ENCODE measurements at places on chromosomes 1 and 21.

- no peak for DNase-seq
These were observed 1155.1 kb upstream of the ADGRL2 start for GRCh38 chr1:80645621-80646020.

DNA sequence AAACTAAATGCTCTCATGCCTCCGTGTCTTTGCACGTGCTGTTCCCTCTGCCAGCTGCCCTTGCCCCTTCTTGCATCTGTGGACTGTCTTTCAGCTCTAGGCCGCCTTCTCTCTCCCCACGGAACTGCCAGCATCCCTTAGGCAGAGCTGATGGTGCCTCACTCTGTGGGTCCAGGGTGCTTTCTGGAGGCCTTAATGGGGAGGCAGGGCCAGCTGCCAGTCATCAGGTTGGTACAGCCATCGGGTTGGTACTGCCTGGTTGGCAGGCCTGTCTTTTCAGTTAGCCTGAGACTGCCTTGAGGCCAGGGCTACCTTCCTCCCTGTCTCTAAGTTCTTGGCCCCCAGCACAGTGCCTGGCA lies 61.4 kb upstream of the TARBP1 start:
- DNase-seq = no peak

- DNase-seq = no peak
These were observed 573.8 kb downstream of the LTN1 start for GRCh38 chr21:28418726-28419514.

DNA sequence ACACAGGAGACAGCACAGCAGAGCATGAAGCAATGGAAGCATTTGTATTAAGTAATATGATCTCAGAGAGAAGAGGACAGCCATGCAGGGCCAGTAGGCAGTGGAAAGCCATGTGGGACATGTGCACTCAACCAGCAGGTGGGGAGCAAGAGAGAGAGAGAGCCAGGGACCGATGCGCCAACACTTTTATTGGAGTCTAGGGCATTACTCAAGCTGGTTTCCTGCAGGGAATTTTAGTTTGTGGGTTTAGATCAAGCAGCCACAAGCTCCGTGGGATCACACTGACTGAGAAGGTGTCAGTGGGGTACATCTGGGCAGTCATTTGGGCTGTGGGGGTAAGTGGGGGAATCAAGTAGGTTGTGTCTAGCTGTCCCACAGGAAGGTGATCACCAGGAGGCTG lies 137.1 kb downstream of the PCBP3 start:
- no peak for DNase-seq

DNA sequence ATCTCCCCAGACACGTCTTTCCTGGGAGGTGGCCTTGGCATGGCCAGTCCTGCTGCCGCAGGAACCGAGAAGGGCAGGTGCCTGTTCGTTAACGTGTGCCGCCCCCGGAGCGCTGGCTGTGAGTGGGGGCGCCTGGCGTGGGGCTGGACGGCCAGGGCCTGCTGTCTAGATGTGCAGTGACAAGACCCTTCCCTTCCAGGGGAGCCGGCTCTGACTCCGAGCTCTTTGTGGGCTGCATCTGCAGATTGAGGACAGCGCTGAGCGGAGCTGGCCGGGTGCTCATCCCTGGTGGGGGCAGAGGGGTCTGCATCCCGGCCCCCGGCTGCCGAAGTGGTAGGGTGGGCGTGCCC lies 13.0 kb downstream of the COL18A1 start:
- DNase-seq = no peak

DNA sequence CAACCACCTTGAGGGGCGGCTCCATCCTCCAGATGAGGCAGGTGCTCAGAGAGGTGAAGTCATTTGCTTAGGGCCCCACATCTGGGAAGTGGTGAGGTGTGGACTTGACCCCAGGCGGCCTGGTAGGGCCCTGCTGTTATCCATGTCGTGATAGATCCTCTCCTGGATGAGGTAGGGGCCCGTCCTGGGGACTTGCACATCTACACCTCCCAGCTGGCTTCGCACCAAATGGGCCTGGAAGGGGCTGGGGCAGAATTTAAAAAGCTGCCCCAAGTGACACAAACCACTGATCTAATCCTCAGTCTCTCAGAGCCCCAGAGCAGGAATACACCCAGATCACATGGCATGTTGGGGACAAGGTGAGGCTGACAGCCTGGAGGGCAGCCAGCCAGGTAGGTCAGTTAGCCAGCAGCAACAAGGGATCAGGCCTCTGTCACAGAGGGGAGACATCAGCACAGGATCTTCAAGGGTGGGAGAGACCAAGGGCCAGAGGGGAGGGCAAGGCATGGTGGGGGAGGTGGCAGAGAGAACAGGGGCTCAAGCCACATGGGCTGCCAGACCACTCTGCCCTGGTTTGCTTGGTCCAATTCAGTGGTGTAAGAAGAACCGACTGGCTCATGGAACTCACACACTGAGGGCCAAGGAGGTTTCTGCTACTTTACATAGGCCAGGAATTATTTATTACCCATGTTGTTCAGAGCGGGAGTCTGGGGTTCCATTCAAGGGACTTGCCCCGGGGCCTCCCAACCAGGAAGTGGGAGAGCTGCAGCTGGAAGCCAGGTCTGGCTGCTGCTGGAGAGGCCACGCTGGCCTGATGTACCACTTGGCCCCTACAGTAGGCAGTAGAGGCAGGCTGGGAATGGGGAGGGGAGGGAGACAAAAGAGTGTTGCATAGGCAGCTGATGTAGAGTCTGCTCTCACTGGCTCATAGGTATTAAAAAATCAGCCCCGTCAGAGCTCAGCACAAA lies 12.1 kb downstream of the LRP8 start:
- no peak for DNase-seq

GRCh38 chr1:95022644-95022926 lies 50.2 kb downstream of the ALG14 start:
- no peak for DNase-seq

- no peak for DNase-seq
These were observed 3.0 kb upstream of the SESN2 start for GRCh38 chr1:28256197-28256827.

Data from activated naive CD4-positive, alpha-beta T cell treated with Interleukin-2 at 50 U/mL for 16 hours (primary cell).